ENCODE measurements at places on chromosomes 5 and 9. TPM values are rescaled to one million over a fixed set of nuclear protein-coding genes. Genes with fewer than 3 reads are reported as not detected.

The DBH gene
- not detected for total RNA-seq

The HAVCR1 gene
- total RNA-seq: not detected

The ZCCHC7 gene
- total RNA-seq: 43.0 TPM

The FANCC gene
- 10.0 TPM for total RNA-seq

The PCDH1 gene
- total RNA-seq: 217 TPM

The OBP2B gene
- not detected for total RNA-seq

The TMC1 gene
- not detected for total RNA-seq

DNA sequence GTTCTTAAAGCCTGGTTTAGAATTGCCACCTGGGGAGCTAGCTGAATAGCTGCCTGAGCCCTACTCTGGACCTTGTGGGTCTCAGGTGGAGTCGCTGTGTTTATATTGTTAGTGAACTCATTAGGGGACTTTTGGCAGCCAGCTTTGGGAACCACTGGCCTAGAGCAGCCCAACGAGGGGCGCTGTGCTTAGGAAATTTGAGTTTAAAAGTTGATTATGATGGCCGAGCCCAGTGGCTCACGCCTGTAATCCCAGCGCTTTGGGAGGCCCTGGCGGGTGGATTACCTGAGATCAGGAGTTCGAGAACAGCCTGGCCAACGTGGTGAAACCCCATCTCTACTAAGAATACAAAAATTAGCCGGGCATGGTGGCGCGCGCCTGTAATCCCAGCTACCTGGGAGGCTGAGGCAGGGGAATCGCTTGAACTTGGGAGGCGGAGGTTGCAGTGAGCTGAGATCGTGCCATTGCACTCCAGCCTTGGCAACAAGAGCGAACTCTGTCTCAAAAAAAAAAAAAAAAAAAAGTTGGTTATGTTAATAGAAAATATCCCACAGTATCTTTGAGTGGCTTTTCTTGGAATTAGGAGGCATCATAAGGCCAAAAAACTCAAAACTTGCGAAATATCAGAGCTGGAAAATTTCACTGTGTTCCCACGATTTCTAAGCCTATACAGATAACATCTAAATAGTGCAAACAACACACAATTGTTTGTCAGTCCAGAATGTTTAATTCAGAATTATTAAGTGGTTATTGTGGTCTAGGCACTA lies 809 bp downstream of the MCCC2 start:
- no peaks in the 10 kb centered on the region for H3K27me3 ChIP-seq
- peaks cover 16% of the 10 kb centered on the region for H3K4me1 ChIP-seq
- no peaks in the 10 kb centered on the region for H3K36me3 ChIP-seq
- peak overlapping the region; percentile 88 for H3K27ac ChIP-seq

- H3K4me1 ChIP-seq: no peaks in the 10 kb centered on the region
- no peaks in the 10 kb centered on the region for H3K36me3 ChIP-seq
- peak overlapping the region; percentile 80 for H3K27ac ChIP-seq
- no peak overlapping the region for H3K4me3 ChIP-seq
- H3K27me3 ChIP-seq: no peaks in the 10 kb centered on the region
- no peak for DNase-seq
Measured at GRCh38 chr5:157371655-157372471, 88.2 kb upstream of the NIPAL4 start.

- no peaks in the 10 kb centered on the region for H3K4me1 ChIP-seq
- H3K36me3 ChIP-seq: no peaks in the 10 kb centered on the region
- no peak for DNase-seq
- no peak overlapping the region for H3K4me3 ChIP-seq
Measured at GRCh38 chr5:37851305-37851704, 11.5 kb upstream of the GDNF start.

DNA sequence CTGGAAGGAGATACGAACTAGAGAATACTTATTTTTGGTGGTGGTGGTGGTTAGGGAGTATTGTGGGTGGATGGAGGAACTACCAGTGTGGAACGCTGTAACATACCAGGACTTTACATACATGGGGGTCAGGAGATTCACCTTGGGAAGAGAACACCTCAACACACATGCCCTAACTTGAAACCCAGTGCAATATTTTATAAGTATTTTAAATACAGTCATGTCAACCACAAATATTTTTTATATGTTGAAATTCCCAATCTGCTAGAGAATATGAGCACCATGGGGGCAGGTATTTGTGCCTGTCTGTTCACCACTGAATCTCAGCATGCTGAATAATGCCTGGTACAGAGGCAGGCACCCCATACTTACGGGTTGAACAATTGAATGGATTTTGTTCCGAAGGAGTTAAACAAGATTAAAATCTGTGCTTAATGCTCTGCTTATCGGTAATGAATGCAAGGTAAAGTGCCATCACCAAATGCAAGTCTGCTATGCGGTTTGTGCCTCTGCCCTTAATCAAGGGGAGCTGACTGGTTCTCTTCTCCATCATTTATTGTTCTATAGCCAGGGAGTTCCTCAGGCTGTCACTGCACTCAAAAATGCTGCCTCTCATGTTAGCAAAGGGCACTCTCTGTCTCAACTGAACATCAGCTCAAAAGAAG lies 65.3 kb downstream of the RASEF start:
- H3K27ac ChIP-seq: no peak overlapping the region
- DNase-seq: no peak
- peaks cover 3% of the 10 kb centered on the region for H3K4me1 ChIP-seq

GRCh38 chr9:134960701-134961181 lies 43.0 kb upstream of the FCN1 start:
- DNase-seq: no peak

GRCh38 chr9:1490341-1491232 lies 440.4 kb downstream of the DMRT2 start:
- H3K4me1 ChIP-seq: no peaks in the 10 kb centered on the region
- no peaks in the 10 kb centered on the region for H3K36me3 ChIP-seq

GRCh38 chr5:156328161-156328560 lies 1.2 kb downstream of the SGCD start:
- no peaks in the 10 kb centered on the region for H3K36me3 ChIP-seq
- DNase-seq: no peak
- H3K27ac ChIP-seq: no peak overlapping the region
- H3K4me1 ChIP-seq: no peaks in the 10 kb centered on the region
- peak overlapping the region; percentile 28 for H3K4me3 ChIP-seq

- peaks cover 45% of the 10 kb centered on the region for H3K4me1 ChIP-seq
- no peaks in the 10 kb centered on the region for H3K27me3 ChIP-seq
- DNase-seq: no peak
- peak overlapping the region; percentile 42 for H3K4me3 ChIP-seq
- H3K27ac ChIP-seq: peak overlapping the region; percentile 93
Measured at GRCh38 chr5:149961186-149961685, 678 bp downstream of the SLC26A2 start.

GRCh38 chr5:85921590-85921989 lies 696.2 kb upstream of the COX7C start:
- no peaks in the 10 kb centered on the region for H3K36me3 ChIP-seq
- H3K4me3 ChIP-seq: no peak overlapping the region
- no peaks in the 10 kb centered on the region for H3K27me3 ChIP-seq

Data from transverse colon (tissue), 4 donors.